Fibroblast of the conjunctiva (primary cell): ENCODE measurements at places on chromosomes 16 and 17.

GRCh38 chr17:38569701-38570512 lies 35.8 kb downstream of the SRCIN1 start:
- no peak for DNase-seq

DNA sequence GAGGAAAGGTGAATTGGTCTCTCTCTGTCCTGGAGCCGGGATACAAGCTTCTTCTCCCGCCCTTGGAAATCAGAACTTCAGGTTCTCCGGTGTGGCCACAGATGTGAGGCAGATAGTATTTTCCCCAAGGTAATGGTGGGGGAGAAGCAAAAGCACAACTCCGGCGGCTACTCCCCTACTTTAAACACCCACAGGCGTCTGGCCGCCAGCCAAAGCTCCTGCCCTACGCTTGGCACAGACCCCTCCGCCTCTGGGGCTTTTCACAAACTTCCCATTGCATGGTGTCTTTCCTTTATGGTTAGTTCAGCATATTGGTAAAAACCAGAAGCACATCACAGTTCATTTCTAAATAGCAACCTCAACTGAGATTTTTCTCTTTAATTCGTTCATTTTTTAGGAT lies 39.4 kb upstream of the B4GALNT2 start:
- no peak for DNase-seq

DNA sequence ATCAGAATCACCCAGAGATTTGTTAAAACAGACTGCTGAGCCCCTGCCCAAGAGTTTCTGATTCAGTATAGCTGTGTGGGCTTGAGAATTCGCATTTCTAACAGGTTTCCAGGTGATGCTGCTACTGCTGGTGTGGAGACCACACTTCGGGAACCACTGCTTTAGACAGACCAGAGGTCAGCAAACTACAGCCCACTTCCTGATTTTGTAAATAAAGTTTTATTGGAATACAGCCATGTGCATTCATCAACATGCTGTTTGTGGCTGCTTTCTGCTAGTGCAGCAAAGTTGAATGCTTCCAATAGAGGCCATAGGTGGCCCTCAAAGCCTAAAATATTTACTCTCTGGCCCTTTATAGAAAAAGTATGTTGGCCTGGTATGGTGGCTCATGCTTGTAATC lies 32.6 kb upstream of the CLEC19A start:
- DNase-seq: no peak

DNA sequence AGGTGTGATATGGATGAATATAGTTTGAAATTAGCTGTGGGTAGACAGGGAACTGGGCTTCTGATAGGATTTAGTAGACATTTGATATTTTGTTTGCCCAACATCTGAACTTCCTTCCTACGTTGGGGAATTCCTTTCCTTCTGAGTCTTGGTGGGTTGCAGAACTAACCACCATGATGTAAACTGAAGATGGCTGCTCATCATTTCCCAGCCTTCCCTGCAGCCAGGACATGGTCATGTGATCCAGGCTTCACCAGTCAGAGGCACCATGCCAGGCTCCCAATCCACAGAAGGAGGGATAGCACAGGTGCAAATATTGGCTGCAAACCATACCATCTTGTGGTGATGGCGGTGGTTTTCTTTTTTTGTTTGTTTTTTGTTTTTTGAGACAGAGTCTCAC lies 57.4 kb downstream of the EMP2 start:
- no peak for DNase-seq

DNA sequence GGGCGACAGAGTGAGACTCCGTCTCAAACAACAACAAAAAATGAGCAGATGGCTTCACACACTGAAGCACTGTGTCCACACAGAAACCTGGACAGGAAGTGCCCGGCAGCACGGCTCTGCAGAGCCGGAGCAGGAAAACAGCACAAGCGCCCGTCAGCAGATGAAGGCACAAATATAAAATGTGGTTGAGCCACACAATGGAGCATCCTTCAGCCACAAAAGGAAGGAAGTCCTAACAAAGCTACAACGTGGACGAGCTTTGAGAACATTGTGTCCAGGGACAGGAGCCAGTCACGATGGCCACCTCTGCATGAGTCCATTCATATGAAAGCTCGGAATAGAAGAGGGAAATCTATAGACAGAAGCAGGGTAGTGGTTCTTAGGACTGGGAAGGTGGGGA lies 15.7 kb downstream of the RHBDF2 start:
- DNase-seq: no peak

- DNase-seq: no peak
Measured at GRCh38 chr17:29378500-29378899, 11.7 kb upstream of the TAOK1 start.

DNA sequence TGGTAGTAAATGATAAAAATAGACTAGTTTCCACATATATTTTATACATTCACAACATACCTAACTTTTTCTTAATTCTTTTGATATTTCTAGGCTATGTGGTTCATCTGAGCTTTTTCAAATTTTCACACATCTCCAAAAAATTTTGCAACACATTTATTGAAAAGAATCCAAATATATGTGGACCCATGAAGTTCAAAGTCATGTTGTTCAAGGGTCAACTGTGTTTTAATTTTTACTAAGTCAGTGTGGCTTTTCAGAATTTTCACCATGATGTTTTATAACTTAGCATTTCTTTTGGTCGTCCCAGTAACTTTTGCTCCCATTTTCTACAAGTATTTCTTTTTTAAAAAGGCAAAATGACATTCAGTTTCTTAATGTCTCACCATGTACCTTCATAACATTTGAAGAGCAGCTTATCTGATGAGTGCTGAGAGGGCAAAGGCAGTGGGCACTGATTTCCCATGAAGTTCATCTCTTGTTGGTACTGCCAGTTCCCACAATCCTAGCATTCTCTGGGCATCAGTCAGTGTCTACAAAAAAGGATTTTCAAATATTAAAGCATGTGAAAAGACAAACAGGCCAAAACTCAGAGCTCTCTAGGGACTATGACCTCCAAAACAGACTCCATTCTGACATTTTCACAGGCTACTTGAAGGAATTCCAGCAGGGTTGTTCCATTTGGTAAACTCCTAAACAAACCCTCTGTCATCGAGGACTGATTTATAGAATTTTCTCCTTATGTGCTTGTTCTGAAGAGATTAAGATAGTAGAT lies 80.3 kb downstream of the MRTFB start:
- DNase-seq: no peak

DNA sequence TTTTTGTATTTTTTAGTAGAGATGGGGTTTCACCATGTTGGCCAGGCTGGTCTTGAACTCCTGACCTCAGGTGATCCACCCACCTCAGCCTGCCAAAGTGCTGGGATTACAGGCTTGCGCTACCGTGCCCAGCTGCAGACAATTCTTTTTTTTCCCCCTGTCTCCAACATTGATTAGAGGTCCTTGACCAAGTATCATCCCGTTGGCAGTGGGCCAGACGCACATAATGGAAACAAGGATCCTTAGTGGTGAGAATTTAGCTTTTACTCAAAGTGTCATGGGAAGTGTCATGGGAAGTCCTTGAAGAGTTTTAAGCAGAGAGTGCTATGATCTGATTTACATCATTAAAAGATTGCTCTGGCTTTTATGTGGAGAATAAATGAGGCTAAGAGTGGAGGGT lies 2.1 kb upstream of the FBXO47 start:
- no peak for DNase-seq

- no peak for DNase-seq
Measured at GRCh38 chr17:34987232-34987631, 6.9 kb downstream of the LIG3 start.

DNA sequence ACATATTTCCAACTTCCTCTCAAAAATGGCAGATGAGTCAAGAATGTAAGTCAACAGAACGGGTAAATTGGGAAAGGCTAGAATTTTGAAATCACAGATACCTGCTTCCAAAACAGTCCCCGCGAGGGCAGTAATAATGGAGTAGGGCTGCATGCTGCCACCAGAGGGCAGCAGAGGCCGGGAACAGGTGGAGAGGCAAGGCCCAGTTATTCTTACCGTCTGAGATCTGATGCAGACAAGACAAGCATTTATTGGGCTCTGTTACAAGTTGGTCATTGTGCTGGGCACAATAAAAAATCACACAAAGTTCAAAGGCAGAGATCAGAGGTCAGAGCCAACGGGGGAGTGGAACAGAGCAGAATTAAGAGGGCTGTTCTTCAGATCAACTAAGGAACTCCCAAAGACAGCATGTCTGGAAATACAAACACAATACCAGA lies 8.8 kb upstream of the MLKL start:
- DNase-seq: peak; percentile 49

GRCh38 chr16:28872952-28873351 lies 5.3 kb upstream of the ATP2A1 start:
- no peak for DNase-seq

DNA sequence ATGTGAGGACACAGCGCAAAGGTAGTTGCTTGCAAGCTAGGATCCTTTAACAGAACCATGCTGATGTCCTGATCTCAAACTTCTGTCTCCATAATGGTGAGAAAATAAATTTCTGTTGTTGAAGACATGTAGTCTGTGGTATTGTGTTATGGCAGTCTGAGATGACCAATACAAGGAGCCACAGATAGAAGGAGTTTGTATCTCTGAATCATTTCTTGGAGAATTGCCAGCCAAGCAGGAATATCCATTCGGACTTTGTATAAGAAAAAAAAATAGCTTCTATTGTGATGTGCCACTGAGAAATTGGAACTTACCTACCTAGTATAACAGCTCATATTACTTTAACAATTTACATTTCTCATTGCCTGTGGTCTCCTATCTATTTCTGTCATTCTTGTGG lies 447.6 kb upstream of the CA10 start:
- DNase-seq: no peak

DNA sequence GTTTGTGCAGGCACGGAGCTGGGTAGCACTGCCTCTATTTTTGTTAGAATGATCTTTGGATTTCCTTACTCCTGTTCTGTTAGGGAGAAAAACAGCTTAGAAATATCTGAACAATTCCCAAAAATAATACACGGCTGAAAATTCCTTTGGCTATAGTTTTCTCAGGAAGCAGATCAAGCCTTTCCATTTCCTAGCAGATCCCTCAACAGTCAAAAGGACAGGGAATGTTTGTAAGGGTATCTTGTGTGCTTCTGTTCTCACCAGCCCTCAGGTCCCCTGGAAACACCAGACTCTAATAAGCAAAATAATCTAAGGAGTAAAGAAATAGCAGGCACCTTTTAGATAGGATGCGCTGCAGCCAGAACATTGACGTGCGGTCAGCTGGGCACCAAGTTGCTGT lies 30.5 kb upstream of the WSB1 start:
- no peak for DNase-seq
